Left renal cortex interstitium (tissue), 4 donors: ENCODE measurements at places on chromosomes 16 and 17. TPM values are rescaled to one million over a fixed set of nuclear protein-coding genes. Genes with fewer than 3 reads are reported as not detected.

The ENPP7 gene
- polyA plus RNA-seq, result 5.7 TPM

The IL4R gene
- 16.0 TPM for polyA plus RNA-seq

The NPIPA8 gene
- polyA plus RNA-seq, result 58.6 TPM

The PRR11 gene
- polyA plus RNA-seq, result 16.5 TPM

The GPR139 gene
- polyA plus RNA-seq, result not detected

The ABCC11 gene
- 0.60 TPM for polyA plus RNA-seq

The ASB16 gene
- polyA plus RNA-seq, result 1.7 TPM

The NXPH3 gene
- 1.5 TPM for polyA plus RNA-seq

The ADAP2 gene
- 3.1 TPM for polyA plus RNA-seq

The INCA1 gene
- polyA plus RNA-seq, result 8.9 TPM

The CSNK1D gene
- 121 TPM for polyA plus RNA-seq

The DRC3 gene
- polyA plus RNA-seq, result 19.4 TPM

The SLC25A10 gene
- 18.1 TPM for polyA plus RNA-seq

The CDRT15L2 gene
- polyA plus RNA-seq, result not detected

The KRT23 gene
- 0.57 TPM for polyA plus RNA-seq

The SMG1 gene
- polyA plus RNA-seq, result 39.4 TPM

The MAP1LC3B gene
- 67.7 TPM for polyA plus RNA-seq

The EIF5A gene
- 286 TPM for polyA plus RNA-seq

The DPEP3 gene
- 0.21 TPM for polyA plus RNA-seq

The ZFPM1 gene
- 5.1 TPM for polyA plus RNA-seq

The SOCS1 gene
- polyA plus RNA-seq, result 9.5 TPM

The PRKCB gene
- 4.4 TPM for polyA plus RNA-seq

The CDC6 gene
- 23.3 TPM for polyA plus RNA-seq

The CTRB1 gene
- 0.20 TPM for polyA plus RNA-seq

The HYDIN gene
- 8.8 TPM for polyA plus RNA-seq

The TP53TG3F gene
- not detected for polyA plus RNA-seq

The ORAI3 gene
- polyA plus RNA-seq, result 21.6 TPM

The MT1M gene
- not detected for polyA plus RNA-seq
